Dermis blood vessel endothelial cell (primary cell): ENCODE measurements at places on chromosomes 11 and 22.
A peak's percentile ranks its signal among the peaks of the same experiment; 100 is the strongest.

DNA sequence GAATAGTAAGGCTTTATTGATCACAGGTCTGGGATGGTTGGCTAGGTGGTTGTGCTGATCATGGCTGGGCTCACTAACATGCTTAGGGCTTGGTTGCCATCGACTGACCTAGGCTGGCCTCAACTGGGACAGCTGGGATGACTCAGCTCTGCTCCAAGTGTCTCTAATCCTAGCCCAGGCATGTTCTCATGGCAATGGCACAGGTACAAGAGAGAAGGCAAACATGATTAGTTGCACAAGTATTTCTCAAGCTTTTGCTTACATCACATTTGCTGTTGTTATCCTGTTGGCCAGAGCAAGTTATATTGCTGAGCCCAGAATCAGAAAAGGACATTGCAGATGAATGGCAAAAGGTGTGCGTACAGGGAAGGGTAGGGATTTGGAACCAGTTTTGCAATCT lies 68.5 kb upstream of the SLC35C1 start:
- no peak for DNase-seq

GRCh38 chr22:49553518-49554295 lies 274.0 kb downstream of the BRD1 start:
- DNase-seq = no peak

DNA sequence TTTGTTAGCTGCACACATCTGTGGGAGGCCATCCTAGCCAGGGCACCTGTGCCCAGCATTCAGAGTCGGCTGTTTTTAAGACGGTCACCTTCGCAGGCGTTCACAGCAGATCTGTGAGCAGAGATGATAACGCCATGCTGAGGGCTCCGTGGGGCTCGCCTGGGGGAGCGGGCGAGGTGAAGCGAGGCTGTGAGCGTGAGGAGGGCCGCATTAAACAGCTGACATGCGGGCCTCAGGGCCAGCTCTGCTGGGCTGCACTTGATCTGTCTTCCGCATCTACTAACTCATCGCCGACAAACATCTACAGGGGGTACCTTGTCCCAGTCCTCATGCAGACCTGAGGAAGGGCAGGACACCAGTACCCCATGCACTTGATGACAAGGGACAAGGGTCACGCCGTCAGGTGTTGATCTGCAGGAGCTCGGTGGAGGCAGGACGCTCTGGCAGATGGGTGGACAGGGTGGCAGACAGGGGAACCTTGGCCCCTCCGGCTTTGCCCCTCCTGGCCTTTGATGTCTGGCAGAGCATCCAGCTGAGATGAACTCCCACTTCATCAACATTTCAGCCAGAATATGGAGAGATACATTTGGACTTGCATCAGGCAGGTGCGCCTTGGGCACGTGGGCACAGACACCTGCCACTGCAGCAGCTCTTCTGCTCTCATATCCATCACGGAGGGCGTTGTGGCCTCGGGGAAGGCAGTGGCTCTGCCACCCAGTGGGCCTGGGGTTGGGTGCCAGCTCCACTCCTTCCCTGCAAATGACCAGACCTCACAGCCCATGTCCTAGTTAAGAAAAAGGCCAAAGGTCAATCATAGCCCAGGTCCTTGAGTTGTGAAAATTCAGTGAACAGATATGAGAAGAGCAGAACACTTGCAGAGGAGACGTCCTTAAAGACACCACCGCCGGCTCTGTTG lies 822.9 kb downstream of the BRD1 start:
- DNase-seq = no peak

- peak; percentile 30 for DNase-seq
These were observed 2.6 kb downstream of the PATZ1 start for GRCh38 chr22:31343235-31344191.

GRCh38 chr22:23397613-23398567 lies 182.2 kb downstream of the IGLL1 start:
- DNase-seq = no peak

DNA sequence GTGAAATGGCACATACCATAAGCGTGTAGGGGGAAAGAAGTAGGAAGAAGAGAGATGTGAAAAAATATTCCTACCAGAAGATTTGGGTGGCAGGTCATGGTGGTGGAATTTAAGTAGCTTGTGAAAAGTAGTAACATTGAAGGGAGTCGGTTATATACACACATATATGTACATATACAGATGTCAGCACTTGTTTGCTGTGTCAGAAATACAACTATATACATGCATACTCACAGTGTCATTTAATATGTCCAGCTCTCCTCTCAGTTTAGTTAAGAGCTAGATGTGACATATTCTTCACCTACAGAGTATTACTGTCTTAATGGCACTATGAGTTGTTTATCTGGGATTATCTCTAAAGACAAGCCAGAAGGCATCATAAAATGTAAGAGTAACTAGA lies 987.4 kb upstream of the CCDC90B start:
- DNase-seq = no peak

- no peak for DNase-seq
These were observed 109.7 kb upstream of the USP47 start for GRCh38 chr11:11732116-11732515.
